Activated CD8-positive, alpha-beta T cell treated with anti-CD3 and anti-CD28 coated beads for 36 hours (primary cell): ENCODE measurements at places on chromosomes 12 and 14. TPM values are rescaled to one million over a fixed set of nuclear protein-coding genes. Genes with fewer than 3 reads are reported as not detected.

DNA sequence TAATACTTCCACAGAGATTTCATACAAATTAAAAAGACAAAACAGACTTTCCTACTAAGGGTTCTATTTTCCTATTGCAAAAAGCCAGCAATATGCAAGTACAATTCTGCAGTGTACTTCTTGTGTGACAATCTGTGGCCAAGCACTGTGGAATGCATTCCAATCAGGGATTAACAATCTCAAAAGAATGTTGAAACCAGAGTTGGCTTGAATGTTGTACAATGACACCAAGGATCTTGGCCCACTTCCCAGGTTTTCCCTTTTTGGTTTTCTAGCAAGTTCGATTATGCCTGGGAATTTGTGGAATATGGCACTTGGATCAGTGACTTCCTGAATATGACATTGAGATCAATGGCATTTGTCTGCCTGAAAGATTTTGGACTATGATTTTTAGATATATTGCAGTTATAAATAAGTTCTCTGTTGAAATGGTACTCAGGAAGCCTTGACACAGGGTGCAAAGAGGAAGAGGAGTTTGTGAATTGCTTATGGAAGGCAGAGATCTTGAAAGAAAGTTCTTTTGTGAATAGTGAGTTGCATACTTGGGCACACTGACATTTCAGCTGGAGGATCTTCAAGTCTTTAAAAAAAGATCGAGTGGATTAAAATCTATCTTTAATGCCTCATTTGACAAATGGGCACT lies 81.4 kb upstream of the FERMT2 start:
- DNase-seq = no peak

GRCh38 chr14:76868454-76869170 lies 42.4 kb downstream of the LRRC74A start:
- no peak for DNase-seq

DNA sequence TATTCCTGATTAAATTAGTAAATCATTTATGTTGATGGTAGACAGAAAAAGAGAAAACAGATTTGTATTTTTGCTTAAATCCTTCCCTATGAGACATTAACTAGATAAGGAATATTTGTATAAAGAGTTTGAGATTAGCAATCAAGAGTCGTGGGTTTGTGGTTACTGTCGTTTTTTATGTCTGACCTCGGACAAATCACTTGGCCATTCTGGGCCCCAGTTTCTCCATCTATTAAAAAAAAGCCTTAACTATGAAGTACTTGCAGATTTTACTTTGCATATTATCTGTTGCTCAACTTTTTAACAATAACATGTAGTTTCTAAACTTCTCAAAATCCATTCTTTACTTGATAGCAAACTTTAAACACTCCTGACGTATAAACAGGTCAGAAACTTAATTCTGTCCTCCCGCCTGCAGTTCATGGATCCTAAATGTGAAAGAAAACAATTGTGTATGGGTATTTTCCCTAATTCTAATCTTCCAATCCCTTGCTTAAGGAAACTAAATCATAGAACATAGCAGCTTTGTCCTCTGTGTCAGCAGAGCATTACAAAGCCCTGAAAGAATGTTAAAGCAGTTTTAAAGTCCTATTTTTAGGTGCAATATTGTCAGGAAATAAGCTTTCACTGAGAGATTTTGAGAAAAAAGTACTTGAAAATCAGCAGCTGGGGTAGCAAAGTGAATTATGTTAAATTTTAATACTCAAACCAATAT lies 118.2 kb downstream of the GPR135 start:
- no peak for DNase-seq

DNA sequence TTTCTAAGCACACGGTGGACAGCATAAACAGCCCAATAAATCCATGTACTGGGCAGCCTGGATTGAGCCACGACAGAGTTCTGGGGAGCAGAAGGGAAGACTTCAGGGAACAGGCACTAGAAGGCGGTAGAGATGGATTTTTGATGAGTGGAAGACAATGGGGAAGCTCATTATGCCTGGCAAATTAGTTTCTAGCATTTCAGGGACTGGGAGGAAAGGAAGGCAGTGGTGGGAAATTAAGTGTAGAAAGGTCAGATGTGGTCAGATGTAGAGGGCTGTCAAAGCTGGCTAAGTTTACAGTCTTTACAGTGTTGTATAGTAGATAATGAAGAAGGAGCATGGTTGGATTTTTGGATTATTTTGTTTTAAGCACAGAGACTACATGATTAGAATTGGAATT lies 9.2 kb downstream of the EGLN3 start:
- DNase-seq = no peak

DNA sequence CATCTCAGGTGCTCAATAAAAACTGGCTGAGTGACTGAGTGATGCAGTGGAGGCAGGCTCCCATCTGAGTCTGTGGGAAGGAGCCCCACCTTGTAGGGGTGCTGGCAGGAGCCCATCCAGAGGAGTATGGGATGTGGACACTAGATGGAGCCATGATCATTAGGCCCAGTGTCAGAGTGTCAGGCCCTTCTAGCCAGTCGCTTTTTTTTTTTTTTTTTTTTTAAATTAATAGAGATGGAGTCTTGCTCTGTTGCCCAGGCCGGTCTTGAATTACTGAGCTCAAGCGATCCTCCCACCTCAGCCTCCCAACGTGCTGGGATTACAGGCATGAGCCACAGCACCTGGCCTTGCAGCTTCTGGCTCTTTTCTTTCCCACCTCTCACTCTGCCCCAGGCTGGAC lies 11.5 kb downstream of the RITA1 start:
- peak; percentile 81 for DNase-seq

DNA sequence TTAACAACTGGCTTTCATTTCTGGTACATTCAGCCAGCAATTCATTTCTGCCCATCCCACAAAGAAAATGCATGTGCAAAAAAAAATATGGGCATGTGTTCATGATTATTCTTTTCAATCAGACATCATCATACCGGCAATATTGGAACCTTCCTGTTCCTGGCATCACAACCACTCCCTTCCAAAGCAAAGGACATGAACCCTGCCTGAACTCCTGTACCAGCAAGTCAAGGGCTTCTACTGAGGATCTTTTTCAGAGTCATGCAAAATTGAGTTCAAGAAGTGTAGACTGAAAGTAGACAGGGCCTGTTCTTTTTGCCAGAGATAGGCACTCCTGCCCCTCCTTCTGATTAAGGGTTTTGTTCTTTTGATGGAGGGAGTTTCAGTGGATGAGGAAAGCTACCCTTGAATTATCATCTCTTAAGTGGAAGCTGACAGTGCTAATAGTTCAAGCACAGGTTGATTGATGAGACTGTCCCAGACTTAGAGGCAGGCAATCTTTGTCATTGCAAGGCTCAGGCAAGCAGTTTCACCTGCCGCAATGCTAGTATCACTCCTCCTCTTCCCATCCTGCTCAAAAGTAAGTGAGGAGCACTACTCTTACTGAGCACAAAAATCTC lies 22.3 kb upstream of the DIO2 start:
- DNase-seq = no peak

DNA sequence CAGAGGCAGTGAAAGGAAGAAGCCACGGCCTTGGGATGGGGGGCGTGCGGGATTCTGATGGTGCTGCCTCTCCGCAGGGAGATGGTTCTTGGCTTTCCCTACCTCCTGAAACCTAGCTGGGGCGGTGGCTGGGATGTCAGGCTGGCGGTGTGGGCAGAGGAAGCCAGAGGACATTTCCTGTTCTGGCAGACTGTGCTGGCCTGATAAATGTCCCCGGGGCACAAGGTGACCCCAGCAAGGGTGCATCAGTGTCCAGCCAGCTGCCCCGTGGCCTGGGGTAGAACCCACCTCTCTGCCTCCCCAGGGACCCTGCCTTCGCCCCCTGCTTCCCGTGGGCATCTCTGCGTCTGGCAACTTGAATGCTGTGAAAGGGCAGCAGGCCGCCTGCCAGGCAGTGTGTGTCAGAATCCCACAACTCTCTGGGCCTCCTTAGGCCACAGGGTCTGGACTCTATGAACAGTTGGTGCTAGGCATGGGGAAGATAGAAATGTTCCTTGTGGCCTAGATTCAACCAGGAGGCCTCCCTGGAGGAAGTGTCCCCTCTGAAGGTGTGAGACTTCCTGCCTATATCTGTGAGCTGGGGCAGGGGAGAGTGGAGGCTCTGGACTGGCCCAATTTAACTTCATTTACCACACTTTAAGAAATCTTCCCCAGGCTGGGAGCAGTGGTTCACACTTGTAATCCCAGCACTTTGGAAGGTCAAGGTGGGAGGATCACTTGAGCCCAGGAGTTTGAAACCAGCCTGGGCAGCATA lies 4.9 kb downstream of the SH2B3 start:
- DNase-seq = no peak

DNA sequence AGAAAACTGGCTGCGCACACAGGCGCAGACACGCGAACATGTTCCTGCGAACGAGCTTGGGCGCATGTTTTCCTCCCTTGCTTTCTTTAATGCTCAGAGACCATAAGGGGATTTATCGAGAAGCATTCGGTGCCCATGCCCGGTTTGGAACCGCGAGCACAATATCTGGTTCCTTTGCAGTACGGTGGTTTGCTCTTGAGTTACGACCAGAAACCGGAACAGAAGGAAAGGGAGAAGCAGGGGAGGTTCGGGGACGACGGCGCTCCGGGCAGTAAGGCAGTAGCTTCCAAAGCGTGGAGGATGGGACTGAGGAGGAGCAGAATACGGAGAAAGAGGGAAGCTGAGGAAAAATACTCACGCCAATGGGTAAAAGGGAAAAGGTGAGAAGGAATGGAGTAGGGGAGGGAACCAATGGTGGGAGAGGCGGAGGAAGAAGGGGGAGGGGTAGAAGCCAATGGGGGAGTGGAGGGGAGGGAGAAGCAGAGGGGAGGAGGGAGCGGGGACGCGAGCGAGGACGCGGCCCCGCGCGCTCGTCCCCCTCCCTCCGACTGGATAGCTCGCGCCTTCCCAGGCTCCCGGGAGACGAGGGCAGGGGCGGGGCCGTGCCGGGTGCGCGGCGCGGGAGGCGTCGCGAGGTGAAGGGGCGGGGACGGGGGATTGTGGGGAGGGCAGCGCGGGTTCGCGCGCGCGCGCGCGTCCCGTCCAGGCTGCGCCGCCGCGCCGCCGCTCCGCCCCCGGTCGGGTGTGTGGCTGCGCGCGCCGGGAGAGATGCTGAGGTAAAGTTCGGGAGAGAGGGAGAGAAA lies 625 bp upstream of the ARHGAP5 start:
- peak; percentile 77 for DNase-seq

DNA sequence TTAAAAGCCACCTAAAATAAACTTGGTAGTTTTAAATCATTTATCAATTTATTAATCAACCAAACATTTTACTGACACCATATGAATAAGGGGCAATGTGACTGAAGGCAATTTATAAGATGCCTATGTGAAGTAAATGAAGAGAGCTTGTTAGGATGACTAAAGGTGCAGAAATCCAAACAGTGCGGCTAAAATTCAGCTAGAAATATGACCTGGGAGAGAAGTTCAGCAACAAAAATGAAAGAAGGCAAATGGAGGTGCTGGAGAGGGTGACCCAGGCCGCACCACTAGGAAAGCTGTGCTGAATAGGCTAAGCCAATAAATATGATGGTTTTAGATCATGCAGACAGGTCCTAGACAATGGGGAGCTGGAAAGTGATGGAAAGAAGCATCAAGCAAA lies 403.7 kb downstream of the BTG1 start:
- DNase-seq = no peak

- DNase-seq = no peak
These were observed 328.1 kb downstream of the ALG10 start for GRCh38 chr12:34350092-34351041.

DNA sequence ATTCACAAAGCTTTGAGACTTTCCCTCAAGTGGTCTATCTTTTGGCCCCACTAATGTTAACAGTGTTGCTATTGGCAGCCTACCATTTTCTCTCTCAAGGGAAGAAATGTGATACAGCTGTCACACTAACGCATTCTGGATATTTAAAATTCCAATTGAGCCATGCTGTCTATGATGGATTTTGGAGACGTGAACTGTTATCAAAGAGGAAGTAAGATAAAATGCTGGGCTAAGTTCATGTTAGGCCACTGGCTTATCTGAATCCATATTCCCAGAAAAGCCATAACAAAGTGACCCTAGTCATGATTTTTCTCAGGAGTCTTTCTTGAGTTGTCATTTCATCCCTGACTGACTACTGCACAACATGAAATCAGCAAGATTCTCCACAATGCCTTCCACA lies 200.2 kb downstream of the PHLDA1 start:
- no peak for DNase-seq

DNA sequence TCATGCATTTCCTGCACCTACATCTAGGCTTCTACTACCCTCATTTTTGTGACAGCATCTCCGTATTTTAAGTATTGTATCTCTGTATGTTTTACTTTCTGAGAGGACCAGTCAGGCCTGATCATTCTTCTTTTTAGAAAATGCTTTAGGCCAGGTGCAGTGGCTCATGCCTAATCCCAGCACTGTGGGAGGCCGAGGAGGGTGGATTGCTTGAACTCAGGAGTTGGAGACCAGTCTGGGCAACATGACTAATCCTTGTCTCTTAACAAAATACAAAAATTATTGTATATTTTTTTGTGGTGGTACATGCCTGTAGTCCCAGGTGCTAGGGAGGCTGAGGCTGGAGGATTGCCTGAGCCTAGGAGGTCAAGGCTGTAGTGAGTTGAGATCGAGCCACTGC lies 36.9 kb downstream of the PACS2 start:
- DNase-seq = no peak

DNA sequence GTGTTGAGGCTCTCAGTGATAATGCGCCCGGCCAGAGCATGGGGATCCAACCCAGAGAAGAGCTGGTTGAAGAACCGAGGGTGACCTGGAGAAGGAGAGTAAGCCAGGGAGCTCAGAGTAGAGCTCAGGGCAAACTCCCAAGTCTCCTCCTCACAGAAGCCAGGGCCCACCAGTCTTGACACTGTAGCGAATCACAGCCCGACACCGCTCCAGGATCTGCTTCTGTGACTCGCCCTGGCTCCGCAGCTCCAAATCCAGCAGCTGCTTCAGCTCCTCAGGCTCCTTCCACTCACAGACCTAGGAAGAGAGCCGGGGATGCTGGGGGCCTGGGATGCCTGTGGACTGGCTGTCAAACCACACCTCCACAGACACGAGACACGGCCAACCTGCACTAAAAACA lies 8.2 kb upstream of the ZNF740 start:
- no peak for DNase-seq

DNA sequence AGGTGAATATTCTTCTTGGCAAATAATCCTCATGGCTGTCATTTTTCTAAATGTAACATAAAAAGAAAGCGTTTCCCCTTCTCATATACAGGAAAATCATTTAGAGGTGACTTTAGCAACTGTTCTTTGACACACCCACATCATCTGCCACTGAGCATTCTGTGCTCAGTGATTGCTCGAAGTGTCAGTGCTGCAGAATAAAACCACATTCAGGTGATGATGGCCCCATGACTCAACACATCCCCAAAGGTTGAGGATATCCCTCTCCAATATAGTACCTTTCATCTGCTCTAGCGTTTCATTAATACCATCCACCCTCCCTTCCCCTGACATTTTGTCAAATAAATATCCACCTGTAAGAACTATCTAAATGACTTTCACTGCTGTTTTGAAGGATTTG lies 28.7 kb upstream of the CPSF6 start:
- DNase-seq = peak; percentile 8

TGFB3 gene
- total RNA-seq = 3.4 TPM

ZBTB42 gene
- total RNA-seq = 1.3 TPM

ARHGEF40 gene
- total RNA-seq = 0.23 TPM

TOMM20L gene
- total RNA-seq = not detected

FZD10 gene
- total RNA-seq = not detected

CMKLR1 gene
- total RNA-seq = not detected

PTPRR gene
- not detected for total RNA-seq

ERP27 gene
- total RNA-seq = 3.4 TPM

DBX2 gene
- total RNA-seq = not detected

CALCOCO1 gene
- 16.2 TPM for total RNA-seq

MUCL1 gene
- not detected for total RNA-seq

TAS2R20 gene
- total RNA-seq = 0.81 TPM

AJUBA gene
- 2.3 TPM for total RNA-seq

CDK4 gene
- 221 TPM for total RNA-seq

ERC1 gene
- total RNA-seq = 27.0 TPM

C14orf132 gene
- total RNA-seq = 1.6 TPM

ZNF385A gene
- total RNA-seq = 1.1 TPM

LRFN5 gene
- total RNA-seq = not detected

BEST3 gene
- not detected for total RNA-seq
